Activated CD8-positive, alpha-beta T cell treated with anti-CD3 and anti-CD28 coated beads, Interleukin-2, amount 10 ng/mL, durations not matched to agents 7 days and 5 days (primary cell): ENCODE measurements at places on chromosomes 3 and 15.
A peak's percentile ranks its signal among the peaks of the same experiment; 100 is the strongest.

- DNase-seq, result no peak
Measured at GRCh38 chr3:68817243-68817642, 115.1 kb downstream of the TAFA4 start.

GRCh38 chr3:79490165-79491028 lies 277.4 kb downstream of the ROBO1 start:
- DNase-seq, result no peak

DNA sequence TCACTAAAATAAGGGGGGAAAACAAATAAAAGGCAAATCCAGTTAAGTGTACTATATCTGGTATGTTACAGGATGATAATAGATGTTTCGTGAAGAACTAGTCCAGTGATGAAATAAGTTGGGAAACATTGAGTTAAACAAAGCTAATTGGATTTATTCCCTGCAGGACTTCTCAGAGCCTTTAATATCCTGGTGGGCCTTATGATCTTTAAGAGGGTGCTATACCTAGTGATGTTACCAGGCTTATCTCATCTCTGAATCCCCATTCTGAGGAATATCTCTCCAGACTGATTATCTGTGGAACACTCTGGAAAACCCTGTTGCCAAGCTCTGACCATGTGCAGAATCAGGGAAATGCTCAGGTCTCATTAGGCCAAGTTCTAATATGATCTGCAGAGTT lies 54.8 kb upstream of the POMGNT2 start:
- DNase-seq, result no peak

GRCh38 chr3:178629430-178630178 lies 93.4 kb downstream of the KCNMB2 start:
- DNase-seq, result no peak

DNA sequence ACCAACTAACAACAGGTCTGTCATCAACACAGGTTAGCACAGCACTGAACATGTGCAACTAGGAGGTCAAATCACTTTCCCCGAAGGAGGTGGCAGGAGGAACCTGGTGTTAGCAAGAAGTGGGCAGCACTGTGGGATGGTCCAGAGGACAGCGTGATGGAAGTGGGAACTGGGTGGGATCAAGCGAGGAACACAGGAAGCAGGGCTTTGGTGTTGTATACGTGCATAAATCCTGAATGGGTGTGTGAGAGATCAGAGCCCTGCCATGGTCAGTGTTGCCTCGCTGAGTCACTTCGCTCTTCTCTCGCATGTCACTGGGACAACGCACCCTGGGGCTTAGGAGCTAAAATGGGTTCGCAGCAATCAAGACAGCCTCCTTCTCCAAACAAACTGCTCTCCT lies 62.1 kb downstream of the MOBP start:
- DNase-seq, result no peak

DNA sequence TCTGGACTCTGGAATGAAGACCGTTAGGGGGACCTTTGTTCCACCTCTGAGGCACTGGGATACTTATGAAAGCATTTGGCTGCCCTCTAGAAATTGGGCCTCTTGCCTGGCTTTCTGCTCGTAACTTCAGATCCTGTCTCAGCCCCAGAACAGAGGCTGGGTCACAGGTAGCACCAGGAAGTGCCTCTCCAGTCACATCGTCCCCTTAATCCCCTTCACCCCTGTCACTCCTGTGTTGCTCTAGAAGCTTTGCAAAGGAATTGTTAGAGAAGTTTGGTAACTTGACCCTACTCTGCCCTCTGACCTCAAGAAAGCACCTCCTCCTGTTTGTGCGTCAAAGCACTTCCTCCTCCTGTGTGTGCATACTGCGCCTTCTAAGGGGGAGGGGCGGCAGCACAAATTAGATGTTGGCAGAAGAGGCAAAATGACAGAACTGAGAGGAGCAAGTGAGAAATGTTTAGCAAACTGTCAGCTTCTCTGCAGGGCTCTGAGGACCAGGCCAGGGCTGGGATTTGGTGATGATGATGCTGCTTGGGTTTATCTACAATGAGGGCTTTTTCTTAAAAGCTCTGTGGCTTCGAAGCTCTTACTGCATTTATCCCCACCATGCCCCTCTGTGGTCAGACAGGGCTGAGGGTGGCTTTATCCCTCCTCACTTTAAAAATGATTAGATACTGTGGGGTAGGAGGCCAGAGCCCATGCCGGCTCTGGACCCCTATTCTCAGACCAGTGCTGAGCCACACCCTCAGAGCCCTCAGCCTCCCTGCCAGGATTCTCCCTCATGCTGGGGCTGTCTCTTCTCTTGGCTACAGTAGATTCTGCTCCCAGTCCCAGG lies 76.2 kb downstream of the LARS2 start:
- DNase-seq, result peak; percentile 56

DNA sequence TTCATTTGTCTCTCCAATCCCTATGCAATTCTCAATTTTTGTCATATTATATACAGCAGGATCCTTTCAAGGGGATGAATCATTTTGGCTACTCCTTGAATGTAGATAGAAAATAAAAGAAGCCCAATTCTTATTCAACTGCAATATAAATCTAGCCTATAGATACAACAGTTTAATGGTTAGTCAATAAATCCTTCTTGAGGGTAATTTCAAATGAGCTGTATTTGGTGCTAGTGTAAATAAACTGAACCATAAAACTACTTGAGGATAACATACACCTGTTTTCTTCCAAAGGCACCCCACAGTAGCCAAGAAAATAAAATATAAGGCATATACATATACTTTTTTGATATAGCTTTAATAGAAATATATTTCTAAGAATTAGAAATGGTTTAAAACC lies 830.3 kb downstream of the ROBO1 start:
- no peak for DNase-seq

DNA sequence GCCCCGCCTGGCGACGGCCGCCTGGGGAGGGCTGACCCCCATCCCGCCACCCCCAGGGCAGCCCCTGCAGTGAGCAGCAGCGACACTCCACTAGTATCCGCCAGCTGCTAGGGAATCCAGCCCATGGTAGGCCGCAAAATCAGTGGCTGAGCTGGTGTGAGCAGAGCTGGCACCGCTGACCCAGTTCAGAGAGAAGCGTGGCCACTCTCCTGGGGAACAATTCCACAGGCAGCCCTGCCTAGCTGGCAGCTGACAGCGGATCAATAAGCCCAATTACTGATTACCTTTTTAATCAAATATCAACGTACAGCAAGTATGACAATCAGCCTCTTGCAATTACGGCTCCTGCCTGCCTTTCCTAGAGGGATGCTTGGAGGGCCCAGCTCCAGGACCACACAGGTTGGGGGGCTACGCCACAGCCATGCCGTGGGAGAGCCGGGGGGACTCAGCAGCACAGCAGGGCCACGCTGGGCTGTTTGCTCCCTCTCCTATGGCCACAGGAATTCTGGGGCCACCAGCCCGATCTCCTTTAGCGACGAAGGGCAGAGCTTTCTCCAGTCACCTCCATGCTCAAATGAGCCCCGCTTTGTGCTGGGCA lies 13.9 kb downstream of the DNAJB8 start:
- DNase-seq, result no peak

DNA sequence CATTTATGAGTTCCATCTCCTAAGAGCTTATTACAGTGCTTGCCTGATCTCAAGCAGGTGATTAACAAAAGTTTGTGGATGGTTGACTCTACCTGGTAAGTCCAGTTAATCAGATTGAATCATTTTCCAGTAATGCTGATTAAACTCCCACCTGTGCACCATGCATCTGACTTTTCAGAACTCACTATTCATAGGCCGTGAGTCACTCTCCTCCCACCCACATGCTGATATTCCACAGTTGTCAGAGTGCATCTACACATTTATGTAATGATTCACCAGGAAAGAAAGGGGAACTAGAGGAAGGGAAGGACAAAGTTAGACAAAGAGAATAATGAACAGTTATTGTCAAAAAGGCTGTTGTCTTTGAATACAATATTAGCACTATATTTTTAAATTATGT lies 106.2 kb upstream of the UBE3A start:
- no peak for DNase-seq

DNA sequence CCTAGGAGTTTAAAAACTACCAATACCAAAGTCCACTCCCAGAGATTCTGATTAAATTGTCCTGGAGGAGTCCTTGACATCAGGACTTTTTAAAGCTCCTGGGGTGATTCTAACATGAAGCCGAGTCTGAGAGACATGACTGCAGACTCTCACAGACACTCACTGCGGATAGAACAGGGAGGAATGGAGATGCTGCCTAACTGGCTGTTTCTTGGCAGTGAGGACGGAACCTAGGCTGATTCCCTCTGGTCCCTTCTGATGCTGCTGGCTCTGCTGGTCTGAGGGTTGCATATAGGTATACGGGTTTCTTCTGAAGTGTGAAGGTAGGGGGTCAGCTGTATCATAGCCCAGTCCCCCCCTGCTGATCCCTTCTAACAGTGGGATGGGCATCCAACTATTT lies 1.3 kb upstream of the HRG start:
- DNase-seq, result no peak

DNA sequence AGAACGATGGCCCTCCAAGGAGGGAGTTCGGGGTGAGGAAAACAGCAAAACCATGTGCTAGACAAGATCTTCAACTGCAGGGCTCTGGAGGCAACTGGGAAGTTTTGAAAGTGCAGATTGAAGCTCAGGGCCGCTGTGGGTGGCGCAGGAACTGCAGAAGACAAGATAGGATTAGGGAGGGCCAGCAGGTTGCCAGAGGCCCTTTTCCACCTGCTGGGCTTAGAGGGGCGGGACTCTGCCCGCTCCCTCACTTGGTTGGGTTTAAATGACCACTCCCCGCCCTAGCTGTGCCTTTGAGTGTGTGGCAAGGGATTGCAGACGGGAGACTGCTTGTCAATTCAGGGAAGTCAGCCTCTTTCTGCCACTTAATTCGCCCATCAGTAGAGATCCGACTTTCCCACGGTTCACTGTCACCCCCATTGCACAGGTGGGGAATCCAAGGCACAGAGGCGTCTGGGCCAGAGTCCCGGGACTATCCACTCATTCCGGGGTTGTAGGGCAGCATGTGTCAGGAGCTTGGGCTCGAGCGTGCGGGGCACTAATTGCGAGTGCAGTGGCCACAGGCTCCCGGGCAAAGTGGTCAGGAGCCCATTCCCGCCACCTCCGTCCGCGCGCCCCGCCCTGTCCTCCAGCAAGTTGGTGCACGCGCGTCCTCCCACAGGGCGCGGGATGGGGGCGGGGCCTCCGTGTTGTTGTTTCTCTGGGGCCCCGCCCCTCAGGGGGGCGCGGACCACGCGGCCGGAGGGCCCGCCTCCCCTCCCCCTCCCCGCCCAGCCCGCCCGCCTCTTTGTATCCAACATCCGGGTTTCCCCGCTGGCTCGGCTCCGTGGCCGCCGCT lies at the start of gene ACVR2B:
Gene ACVR2B (plus strand): TSS at position 816 of the 838 bp plus-strand sequence. CDS start 433 bp downstream, outside the sequence.
- peak; percentile 81 for DNase-seq

DNA sequence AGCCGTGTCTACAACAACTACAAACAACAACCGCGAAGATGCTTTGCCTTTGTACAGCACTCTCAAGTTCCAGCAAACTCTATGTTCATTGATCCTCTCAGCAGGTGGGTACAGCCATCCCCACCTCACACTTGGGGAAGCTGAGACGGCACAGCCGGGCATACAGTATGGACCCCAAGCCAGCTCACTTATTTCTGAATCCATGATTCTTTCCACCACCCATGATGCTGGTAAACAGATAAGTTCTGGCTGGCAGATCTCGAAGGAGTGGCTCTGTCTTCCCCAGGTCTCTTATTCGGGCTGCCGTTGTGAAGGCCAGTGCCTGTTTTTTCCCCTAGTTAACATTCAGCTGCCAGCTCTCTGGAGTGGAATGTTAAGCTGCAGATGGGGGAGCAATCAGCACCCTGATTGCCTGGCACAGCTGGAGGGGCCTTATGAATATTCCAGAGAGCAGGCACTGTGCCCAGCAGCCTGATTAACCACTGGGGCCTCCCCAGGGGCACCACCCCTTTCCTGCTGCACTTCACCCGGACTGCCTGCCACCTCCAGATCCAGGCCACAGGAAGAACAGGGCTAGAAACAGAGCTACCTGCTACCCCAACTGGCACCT lies 73.2 kb downstream of the CORO2B start:
- no peak for DNase-seq

- no peak for DNase-seq
Measured at GRCh38 chr15:101046826-101047225, 127.7 kb downstream of the LRRK1 start.

GRCh38 chr3:157077565-157077991 lies 82.4 kb downstream of the CCNL1 start:
- no peak for DNase-seq

DNA sequence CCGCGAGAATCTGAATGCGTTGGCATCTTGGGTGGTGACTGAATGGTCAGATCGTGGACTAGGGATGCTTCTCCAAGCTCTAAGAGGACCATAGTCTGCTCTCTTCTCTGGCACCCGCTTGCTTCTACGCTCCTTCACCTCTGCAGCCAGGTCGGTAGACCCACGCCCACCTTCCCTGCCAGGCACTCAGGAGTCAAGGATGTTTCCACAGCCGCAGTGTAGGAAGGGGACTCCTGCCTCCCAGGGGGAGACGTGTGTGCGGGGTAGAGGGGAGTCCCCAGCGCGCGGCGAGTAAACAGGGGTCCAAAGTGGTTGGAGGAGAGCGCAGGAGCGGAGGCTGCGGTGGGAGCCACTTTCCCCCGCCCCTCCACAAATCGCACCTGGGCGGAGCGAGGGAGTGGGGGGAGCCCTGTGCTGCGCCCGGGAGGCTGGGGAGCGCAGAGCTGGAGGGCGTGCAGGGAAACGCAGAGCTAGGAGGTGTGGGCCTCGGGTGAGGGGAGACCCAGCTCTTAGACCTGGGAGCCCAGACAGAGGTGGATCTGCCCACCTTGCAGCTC lies 1.7 kb downstream of the LRRC3B start:
- DNase-seq, result no peak

- no peak for DNase-seq
Measured at GRCh38 chr3:42256135-42256819, 9.7 kb downstream of the CCK start.

- no peak for DNase-seq
Measured at GRCh38 chr3:106810300-106810875, 566.9 kb upstream of the CCDC54 start.

DNA sequence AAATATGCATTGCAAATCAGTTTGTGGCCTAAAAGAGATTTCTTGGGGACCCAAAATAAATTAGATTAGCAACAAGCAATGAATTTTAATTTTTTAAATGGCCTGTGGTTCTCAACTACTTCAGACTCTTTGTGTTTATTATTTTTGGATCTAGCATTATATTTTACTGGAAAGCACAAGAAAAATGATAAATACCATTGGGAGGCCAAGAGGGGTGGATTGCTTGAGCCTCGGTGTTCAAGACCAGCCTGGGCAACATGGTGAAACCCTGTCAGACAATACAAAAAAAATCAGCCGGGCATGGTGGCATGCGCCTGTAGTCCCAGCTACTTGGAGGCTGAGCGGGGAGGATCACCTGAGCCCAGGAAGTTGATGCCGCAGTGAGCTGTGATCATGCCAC lies 13.6 kb downstream of the LACTB start:
- DNase-seq, result no peak

DNA sequence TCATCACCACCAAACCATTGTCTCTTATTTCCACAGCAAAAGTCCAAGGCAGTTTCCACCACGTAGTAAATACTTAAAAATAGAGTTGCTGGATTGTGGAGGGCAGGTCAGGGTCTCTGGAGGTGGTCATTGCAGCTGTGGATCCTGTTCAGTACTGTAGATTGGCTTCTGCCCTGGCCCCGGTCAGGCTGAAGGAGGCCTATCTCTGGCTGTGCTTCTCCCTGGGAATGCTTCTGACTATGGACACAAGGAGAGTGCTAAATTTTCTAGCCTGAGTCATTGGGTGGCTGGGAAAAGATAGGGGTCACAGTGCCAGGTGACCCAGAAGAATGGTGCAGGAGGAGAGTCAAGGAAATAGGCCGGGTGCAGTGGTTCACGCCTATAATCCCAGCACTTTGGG lies 26.3 kb upstream of the GMPPB start:
- DNase-seq, result no peak

GRCh38 chr3:183279371-183279770 lies 26.3 kb downstream of the B3GNT5 start:
- DNase-seq, result no peak

GRCh38 chr15:79540551-79540950 lies 108.4 kb downstream of the MINAR1 start:
- no peak for DNase-seq
